ENCODE measurements at places on chromosomes 12 and 14.

DNA sequence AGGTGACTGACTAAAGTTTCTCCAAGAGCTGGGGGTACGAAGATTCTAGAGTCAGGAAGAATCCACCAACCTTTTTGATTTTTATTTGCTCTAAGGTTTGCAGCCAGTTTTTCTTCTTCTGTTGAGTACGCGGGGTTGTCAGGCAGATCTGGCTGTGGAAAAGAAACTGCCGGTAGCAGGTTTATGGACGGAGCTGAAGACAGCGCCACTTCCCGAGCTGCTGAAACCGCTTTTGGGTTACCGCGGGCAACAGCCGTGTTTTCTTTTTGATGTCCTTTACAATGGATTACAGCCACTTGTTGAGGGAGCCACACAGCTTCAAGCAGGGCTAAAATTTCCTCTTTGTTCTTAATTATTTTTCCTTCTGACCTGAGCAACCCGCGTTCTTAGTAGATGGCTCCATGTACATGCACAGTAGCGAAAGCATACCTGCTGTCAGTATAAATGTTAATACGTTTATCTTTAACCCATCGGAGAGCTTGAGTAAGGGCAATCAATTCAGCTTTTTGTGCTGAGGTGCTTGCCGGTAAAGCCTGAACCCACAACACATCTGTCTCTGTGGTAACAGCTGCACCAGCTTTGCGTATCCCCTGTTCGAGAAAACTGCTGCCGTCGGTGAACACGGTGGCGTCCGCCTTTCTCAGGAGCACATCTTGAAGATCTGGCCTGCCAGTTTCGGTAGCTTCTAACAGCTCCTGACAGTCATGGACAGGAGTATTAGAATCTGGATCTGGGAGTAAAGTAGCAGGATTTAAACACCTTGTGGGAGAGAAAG, 674.3 kb downstream of the TMEM121 start:
- DNase-seq = no peak

- DNase-seq = no peak
Measured at GRCh38 chr12:79982086-79983062, 47.5 kb upstream of the PPP1R12A start.

DNA sequence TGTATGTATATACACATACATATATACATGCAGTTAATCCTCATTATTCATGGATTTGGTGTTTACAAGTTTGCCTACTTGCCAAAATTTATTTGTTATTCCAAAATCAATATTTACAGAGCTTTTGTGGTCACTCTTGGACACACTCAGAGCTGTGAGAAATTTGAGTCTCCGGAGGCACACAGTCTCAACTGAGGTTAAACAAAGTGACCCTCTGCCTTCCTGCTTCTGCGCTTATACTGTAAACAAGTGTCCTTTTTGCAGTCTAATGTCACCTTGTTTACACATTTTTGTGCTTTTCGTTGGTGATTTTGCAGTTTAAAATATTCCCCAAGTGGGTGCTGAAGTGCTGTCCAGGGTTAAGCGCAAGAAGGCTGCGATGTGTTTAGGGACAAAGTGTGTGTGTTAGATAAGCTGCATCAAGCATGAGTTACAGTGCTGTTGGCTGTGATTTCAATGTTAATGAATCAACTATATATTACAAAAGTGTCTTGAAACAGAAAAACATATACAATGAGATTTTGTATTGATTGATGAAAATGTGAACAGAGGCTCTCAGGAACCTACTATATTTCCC, 13.1 kb upstream of the LTA4H start:
- no peak for DNase-seq

DNA sequence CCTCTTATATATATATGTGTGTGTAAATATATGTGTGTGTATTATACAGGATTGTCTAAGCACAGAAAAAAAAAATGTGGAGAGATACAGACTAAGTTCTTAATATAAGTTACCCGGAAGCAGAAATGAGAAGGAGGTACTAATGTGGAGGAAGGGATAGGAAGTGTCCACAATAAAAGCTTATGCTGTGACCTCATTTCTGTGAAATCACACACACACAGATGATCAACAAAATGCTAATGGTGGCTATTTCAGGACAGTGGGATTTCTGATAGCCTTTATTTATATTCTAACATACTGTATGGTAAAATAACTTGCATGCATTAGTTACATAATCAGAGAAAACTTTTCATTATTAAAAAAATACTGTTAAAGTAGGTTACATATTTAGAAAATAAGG, 8.5 kb upstream of the RAD51AP1 start:
- DNase-seq = no peak

- no peak for DNase-seq
Measured at GRCh38 chr12:42810006-42810405, 220.5 kb upstream of the PRICKLE1 start.

Measured in left ventricle myocardium superior (tissue), 1 donor.